ENCODE measurements at places on chromosomes 11 and 22.

DNA sequence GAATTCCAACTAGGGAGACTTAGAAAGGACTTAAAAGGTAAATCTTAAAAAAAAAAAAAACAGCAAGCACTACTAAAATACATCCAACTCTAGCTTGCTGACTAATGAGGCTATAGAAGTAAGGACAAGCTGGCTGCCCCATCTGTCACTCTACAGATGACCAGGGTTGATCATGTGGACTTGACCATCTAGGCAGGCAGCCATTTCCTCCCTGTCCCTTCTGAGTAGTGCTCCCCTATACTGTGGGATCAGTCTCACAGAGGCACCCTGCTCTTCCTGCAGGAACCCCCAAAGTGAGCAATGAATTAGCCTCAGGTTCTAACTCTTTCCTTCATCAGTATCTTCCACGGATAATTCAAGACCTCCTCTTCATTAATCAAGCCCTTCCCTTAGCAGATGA, 12.3 kb downstream of the SLC1A2 start:
- no peak for DNase-seq

- DNase-seq: no peak
Observed at GRCh38 chr11:126450806-126451205, 95.3 kb downstream of the ST3GAL4 start.

- DNase-seq: no peak
Observed at GRCh38 chr11:127454856-127455255, 454.3 kb upstream of the KIRREL3 start.

DNA sequence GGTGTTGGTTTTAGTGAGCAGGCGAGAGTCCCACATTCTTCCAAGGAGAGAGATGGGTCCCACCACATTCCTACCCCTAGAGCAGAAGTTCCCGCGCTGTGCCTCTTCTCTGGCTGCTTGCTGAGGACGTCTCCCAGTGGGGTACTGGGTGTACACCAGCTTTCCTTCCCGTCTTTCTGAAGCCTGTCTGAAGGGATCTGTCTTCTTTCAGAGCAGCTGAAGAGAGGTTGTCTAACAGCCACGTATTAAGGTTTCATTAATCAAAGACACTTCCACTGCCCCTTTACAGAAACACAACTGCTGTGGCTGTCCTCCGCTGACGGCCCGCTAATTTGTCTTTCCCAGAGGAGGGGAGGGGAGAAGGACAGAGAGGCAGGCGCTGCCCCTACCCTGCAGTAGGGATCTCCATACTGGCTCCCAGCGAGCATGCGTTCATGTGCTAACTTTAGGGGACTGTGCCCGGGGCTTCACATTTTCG, 56.0 kb downstream of the ZBTB16 start:
- no peak for DNase-seq

DNA sequence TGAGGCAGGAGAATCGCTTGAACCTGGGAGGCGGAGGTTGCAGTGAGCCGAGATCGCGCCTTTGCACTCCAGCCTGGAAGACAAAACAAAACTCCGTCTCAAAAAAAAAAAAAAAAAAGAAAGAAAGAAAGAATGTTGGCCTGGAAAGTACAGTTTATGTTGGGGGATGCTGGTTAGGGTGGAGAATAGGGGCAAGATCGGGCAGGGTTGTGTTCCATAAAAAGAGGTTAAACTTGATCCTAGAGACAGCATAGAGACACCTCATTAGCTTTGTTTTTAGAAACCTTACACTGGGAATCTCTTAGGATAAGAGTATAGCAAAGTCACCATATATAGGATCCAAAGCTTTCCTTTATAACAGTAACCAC, 1.9 kb upstream of the FTH1 start:
- DNase-seq: no peak

GRCh38 chr22:18032455-18033101, 8.2 kb upstream of the MICAL3 start:
- no peak for DNase-seq

DNA sequence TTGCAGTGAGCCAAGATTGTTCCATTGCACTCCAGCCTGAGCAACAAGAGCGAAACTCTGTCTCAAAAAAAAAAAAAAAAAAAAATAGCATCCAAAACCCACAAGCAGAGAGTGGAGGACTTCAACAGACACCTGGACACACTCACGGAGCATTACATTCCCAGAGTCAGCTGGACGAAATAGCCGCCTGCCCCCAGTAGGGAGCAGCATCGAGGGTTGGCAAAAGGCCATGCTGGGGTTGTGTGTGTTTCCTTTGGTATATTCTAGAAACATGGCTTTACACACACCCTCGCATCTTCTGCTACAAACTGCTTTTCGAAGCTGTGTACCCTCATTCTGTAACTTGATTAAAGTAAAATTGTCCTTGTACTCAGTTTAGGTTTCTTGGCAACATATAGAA, 5.3 kb downstream of the ADA2 start:
- no peak for DNase-seq

- DNase-seq: no peak
Observed at GRCh38 chr22:20354238-20354975, 34.5 kb upstream of the DGCR6L start.

- no peak for DNase-seq
Observed at GRCh38 chr11:109731451-109731850, 309.5 kb downstream of the C11orf87 start.

GRCh38 chr11:125890447-125891100, 3.1 kb downstream of the HYLS1 start:
- no peak for DNase-seq

All from AG09309 (cell line).